ENCODE measurements at places on chromosomes 2 and 18.

DNA sequence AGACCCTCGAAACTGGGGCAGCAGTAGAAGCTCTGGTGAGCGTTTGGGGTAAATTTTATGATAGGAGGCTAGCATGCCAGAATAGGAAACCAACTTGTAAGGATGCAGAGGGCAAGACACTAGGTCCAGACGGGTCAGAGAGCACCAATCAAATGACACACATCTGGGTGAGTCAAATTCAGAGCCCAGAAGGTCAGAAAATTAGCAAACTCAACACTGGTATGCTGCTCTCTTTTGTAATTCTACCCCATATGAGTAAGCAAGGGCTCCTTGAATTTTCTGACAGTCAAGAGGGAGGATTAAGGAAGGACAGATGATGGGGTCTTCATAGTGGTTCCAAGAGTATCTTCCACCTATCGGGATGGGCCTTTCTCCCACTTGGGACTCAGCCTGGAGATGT lies 209.8 kb downstream of the BCL2 start:
- DNase-seq, result no peak

- no peak for DNase-seq
Observed at GRCh38 chr2:47205576-47206141, 50.6 kb upstream of the STPG4 start.

GRCh38 chr18:12540751-12541150 lies 117.2 kb downstream of the SPIRE1 start:
- DNase-seq, result no peak

- no peak for DNase-seq
Observed at GRCh38 chr2:117785740-117786139, 28.8 kb upstream of the DDX18 start.

GRCh38 chr2:207390302-207391095 lies 139.3 kb upstream of the CREB1 start:
- no peak for DNase-seq

- DNase-seq, result no peak
Observed at GRCh38 chr2:185014076-185014475, 415.7 kb downstream of the ZNF804A start.

DNA sequence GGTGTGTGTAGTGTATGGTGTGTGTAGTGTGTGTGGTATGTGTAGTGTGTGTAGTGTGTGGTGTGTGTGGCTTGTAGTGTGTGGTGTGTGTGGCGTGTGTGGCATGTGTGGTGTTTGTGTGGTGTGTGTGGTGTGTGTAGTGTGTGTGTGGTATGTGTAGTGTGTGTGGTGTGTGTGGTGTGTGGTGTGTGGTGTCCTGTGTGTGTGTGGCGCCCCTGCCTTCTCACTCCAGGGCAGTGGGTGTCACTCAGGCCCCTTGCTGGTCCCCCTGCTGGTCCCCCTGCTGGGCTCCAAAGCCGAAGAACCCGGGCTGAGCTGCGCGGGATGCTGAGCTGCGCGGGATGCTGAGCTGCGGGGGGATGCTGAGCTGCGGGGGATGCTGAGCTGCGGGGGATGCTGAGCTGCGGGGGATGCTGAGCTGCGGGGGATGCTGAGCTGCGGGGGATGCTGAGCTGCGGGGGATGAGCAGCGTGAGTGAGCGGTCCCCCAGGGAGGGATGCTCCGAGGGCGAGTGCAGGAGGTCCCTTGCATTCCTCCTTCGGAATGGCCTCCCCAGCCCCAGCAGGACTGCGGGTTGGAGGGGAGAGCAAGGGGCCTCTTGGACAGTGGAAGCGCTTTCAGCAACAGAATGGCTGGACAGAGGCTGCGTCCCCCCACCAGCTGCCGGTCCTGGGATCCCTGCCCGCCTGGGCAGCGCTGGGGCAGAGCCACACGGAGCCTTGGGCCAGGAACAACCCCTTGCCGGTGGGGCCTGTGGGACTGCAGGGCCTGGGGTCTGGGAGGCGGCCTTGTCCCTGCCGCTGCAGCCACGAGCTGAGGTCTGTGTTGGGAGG lies 3.4 kb upstream of the RTP5 start:
- DNase-seq, result no peak

Data from GM12892 (cell line).